ENCODE measurements at places on chromosomes 1 and 21.

- DNase-seq, result peak; percentile 22
Measured at GRCh38 chr1:206685334-206685768, 646 bp downstream of the MAPKAPK2 start.

DNA sequence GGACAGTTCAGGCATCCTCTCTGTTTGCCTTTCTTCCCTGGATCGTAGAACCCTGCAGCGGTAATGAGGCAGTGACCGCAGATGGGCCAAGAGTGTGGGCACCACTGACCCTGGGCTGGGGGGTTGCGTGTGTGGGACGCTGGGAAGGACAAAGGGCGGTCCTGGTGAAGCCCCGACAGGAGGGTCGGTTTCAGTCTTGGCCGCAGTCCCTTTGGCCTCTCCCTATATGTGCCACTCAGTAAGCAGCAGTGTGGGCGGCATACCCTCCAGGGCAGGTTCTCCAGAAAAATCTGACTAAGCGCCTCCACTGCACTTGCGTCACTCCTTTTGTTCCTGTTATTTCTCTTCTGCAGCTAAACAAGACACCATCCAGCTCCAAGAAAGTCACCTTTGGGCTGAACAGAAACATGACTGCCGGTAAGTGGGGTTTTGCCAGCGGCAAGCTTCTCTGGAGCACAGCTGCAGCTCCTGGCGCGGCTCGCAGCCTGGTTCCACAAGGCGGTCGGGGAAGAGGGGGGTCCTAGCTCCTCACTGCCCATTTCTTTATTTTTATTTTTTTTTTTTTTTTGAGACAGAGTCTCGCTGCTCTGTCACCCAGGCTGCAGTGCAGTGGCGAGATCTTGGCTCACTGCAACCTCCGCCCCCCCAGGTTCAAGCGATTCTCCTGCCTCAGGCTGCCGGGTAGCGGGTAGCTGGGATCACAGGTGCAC, 27.7 kb upstream of the PDXK start:
- no peak for DNase-seq

GRCh38 chr1:53001128-53001527, 60.9 kb upstream of the PODN start:
- no peak for DNase-seq

GRCh38 chr1:94755675-94756074, 64.5 kb upstream of the SLC44A3 start:
- DNase-seq, result no peak

GRCh38 chr1:11722538-11722937, 13.4 kb upstream of the AGTRAP start:
- no peak for DNase-seq

GRCh38 chr1:204102029-204102611, 29.2 kb downstream of the SOX13 start:
- DNase-seq, result no peak

- no peak for DNase-seq
Measured at GRCh38 chr1:157105988-157106812, 6.6 kb upstream of the ETV3L start.

DNA sequence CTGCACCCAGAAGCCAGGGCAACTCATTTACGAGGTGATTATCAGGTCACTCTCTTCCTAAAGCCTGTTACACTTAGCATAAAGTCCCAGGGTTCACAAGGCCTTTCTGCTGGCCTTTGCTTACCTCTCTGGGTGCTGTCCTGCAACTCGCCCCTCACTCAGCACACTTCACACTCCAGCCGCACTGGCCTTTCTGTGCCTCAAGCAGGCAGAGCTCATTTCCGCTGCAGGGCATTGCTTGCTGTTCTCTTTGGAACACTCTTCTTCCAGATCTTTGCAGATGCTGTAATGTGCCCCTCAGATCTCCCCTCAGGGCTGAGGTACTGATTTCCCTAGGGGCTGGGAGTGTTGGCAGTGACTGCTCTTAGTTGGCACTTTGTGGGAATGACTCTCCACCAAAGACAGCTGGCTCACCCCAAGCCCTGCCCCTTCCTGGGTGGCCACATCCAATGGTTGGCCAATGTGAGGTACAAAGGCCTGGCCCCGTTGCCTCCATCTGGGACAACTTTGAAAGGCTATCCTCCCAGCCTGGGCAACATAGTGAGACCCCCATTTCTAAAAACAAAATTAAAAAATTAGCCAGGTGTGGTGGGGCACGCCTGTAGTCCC, 50.8 kb upstream of the SSBP3 start:
- no peak for DNase-seq

DNA sequence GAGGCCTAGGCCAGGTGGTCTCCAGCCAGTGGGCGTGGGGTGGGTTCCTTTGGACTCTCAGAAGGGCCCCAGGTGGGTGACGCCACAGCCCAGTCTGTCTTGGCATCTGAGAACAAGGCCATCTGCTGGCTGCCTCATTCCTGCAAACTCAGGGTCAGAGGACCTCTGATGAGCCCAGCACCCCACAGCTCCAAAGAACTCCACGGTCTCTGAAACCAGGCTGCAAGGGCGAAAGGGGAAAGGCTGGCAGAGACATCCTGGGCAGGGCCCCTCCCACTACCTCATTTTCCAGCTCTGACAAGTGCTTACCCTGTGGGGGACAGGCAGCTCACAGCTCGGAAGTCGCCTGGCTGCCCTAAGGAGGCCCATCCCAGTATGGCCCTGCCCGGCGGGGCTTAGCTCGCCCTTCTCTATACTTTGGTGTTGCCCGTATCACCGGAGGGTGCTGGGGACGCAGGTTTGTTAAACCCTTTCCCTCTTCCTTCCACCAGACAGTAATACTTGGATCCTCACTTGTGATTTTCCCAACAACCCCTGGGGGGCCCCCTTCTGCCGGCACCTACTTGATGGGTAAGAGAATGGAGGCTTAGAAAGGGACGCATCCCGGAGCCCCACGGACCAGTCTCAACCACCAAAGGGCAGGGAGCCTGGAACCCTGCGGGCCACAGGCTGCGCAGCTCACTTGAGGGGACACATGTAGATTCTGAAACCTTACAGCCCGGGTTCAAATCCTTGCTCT, 10.9 kb upstream of the EDN2 start:
- no peak for DNase-seq

- no peak for DNase-seq
Measured at GRCh38 chr1:54980528-54981241, at the start of gene TMEM61. Gene TMEM61, plus strand, starts transcription at chr1:54980628. Its CDS starts 438 bp downstream, at chr1:54981066.

DNA sequence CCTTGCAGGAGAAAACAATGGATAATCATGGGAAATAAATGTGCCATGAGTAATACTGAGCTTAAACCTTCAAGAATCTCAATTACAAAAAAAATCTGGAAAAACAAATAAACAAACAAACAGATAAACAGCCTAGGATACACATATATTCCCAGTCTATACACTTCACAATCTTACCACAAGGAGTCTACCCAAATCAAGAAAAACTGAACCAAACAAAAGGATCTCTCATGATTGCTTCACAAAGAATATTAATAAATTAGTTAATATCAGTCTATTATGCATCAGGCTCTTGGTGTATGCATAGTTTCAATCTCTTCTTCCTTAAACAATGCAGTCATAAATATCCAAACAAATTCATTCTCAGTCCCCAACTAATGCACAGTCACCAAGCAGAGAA, 3.2 kb upstream of the ESRRG start:
- no peak for DNase-seq

DNA sequence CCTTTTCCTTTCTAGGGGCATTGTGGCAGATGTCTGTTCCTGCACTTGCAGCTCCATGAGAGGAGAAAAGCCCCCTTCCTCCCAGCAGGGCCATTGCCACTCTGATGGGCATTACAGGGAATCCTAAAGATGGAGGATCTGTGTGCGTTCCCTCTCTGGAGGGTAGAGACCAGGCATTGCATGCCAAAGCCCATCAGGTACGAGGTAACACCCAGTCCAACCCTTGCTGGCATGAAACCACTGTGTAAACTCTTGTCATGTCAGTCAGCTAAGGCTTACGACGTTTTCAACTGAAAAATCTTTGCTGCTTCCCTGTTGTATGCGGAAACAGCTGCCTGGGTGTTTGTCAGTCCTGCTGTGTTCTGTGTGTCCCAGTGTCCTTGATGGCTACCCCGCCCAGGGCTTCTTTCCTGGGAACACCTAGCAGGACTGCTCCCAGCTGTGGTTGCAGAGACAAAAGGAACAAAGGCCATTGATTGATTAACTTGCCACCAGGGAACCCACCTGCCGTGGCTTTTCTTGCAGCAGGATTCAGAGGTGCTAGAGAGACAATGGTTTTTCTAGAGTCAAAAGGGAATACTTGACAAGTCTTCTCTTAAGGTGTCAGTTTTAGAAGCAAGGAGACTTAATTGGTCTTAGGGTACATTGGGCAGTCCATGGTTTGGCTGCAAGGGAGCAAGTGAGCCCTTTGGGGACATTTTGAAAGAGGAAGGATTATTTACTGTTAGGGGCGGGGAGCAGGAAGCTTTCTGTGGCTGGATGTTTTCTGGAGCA, 24.6 kb downstream of the B3GALT5 start:
- DNase-seq, result no peak

GRCh38 chr1:168301664-168302320, 21.1 kb downstream of the TBX19 start:
- DNase-seq, result no peak

GRCh38 chr1:189605226-189605625, 872.4 kb downstream of the BRINP3 start:
- DNase-seq, result no peak

DNA sequence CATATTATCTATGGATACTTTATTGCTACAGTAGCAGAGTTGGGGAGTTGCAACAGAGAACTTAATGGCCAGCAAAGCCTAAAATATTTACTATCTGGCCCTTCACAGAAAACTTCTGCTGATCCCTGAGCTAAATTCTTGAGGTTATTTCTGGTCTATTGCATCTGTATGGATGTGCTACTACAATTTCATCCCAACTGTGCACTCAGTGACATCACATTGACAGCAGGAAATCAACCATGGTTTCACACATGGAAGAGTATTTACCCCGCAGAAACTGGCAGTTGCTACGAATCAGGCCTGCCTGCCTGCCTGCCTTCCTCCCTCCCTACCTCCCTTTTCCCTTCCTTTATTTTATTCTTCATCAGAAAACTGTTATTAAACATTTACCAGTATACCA, 12.1 kb downstream of the CLCA2 start:
- DNase-seq, result no peak

DNA sequence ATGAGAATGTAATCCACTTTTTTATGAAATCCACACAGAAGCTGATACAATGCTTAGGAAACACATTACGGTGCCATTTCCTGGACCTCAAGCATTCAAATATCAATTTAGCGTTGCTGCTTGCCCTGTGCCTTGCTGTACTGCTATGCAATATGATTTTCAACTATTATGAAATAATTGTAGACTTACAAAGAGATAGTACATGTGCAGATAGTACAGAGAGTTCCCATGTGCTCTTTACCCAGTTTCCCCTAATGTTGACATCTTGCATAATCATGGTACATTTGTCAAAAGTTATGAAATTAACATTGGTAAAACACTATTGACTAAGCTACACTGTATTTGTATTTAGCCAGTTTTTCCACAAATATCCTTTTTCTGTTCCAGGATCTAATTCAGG, 37.7 kb upstream of the PTBP2 start:
- DNase-seq, result no peak

DNA sequence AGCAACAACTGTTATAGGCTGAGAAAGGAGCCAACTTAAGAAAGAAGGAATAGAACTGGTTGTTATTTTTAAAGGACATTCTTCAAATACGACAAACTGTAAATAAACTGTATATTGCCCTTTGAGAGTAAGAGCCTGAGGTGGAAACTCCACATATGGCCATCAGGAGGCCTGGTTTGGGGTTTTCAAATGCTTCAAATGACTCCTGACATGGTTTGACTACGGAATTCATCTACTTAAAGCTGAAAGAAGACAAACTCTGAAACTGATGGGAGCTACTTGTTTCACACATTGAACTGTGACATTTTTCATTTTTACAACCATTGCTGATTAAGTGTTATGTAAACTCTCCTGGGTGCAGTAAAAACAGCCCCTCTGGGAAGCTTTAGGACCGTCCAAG, 59.8 kb downstream of the NGF start:
- DNase-seq, result no peak

- DNase-seq, result no peak
Measured at GRCh38 chr1:174974711-174975119, 25.0 kb upstream of the CACYBP start.

DNA sequence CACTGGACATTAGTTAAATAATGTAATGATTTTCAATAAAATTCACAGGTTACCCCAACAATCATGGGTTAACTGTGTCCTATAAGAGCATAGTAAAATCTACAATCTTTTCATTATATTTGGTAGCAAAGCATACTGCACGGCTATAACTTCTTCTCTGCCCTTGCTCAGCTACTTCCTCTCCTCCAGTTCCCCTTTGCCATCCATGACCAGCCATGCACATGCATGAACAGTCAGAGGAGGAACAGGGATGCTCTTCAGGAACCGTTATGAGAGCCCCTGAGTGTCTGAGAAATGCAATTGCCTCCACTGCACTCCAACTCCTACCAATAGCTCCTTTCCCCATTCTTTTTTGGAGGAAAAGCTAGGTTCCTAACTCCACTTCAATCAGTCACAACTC, 646.7 kb downstream of the LTN1 start:
- no peak for DNase-seq

DNA sequence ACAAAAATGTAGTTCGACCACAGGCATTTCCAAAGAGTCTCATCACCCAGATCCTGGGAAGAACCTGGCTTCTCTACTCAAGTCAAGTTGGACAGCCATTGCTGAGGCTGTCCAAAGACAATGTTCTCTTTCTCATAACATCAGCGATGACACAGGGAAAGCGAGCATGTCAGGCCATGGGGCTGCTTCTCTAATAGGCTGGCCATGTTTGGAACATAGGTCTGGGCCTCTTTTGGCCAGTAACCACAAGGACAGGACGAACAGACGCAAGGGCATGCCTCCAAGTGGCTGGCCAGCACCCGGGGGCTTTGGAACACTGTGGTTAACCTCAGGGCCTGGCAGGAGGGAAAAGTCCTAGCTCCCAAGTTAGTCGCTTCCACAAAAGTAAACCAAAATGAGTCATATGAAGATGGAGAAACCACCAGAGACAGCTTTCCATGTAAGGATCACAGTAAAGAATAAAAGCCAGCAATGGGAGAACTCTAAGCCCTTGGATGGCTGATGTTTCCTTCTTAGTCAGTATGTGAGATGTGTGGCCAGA, 80.6 kb upstream of the SLC44A3 start:
- no peak for DNase-seq

- DNase-seq, result no peak
Measured at GRCh38 chr1:74689621-74690363, 16.2 kb upstream of the ERICH3 start.
